Frontal cortex (tissue), 4 donors: ENCODE measurements at places on chromosomes 4 and X.
A peak's percentile ranks its signal among the peaks of the same experiment; 100 is the strongest.

- no peak for DNase-seq
Observed at GRCh38 chr4:129246145-129246544, 150.2 kb downstream of the C4orf33 start.

- DNase-seq, result no peak
Observed at GRCh38 chrX:130485870-130486269, 84.1 kb downstream of the RBMX2 start.

DNA sequence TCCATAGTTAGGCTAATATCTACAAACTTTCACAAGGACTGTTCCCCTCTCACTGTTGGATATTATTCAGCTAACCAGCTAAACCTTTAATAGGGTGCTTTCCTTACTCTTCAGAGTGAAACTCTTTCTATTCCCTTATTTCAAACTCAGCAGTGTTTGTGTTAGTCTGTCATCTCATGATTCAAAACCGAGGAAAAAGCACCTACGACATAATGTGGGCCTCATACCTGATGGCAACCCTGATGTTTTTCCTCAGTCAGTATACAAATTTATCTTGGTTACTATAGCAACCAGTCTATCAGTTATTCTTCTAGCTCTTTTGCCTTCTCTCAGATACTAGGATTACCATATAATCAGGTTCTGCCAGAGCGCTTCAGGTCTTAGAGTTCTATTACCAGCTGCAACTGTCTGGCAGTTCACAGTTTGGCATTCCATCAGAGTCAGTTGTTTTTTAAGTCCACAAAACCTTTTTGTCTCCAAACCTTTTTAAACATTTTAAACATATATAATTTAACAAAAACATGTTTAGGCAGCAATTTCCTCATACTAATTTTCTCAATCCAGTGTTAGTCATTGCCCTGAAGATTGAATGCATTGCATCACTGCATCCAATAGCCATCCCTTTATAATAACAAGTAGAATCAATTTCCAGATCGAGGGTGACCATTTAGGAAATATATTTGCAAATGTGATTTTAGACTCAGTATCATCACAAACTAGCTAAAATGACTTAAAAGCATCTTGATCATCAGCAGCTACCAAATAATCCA lies 7.4 kb downstream of the WDR44 start:
- no peak for DNase-seq

GRCh38 chr4:108488865-108489264 lies 131.5 kb upstream of the RPL34 start:
- no peak for DNase-seq

DNA sequence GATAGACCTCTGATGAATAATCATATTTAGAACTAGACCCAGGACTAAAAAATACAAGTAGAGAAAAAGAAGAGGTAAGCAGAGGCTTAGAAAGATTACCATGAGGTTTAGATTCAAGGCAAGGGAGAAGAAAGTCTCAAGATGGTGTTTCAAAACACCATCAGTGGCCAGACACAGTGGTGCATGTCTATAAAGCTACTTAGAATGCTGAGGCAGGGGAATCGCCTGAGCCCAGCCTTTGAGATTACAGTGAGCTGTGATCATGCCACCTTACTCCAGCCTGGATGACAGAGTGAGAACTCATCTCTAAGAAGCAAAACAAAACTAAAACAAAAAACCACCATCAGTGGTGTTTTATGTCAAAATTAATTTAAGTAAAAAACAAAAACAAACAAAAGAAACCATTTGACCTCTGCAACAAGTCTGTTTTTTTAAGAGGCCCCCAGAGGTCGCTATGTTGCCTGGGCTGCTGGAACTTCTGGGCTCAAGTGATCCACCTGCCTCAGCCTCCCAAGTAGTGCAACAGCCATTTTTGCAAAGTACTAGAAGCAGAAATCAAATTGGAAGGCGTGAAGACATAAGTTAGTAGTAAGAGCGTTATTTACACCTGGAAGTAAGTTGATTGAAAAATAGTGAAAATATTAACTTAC lies 784.3 kb downstream of the ADGRL3 start:
- DNase-seq, result no peak

GRCh38 chrX:50579955-50580354 lies 109.3 kb upstream of the DGKK start:
- DNase-seq, result no peak

GRCh38 chr4:114658179-114658578 lies 59.6 kb downstream of the UGT8 start:
- no peak for DNase-seq

GRCh38 chr4:185916683-185917082 lies 104.7 kb upstream of the SORBS2 start:
- DNase-seq, result no peak

DNA sequence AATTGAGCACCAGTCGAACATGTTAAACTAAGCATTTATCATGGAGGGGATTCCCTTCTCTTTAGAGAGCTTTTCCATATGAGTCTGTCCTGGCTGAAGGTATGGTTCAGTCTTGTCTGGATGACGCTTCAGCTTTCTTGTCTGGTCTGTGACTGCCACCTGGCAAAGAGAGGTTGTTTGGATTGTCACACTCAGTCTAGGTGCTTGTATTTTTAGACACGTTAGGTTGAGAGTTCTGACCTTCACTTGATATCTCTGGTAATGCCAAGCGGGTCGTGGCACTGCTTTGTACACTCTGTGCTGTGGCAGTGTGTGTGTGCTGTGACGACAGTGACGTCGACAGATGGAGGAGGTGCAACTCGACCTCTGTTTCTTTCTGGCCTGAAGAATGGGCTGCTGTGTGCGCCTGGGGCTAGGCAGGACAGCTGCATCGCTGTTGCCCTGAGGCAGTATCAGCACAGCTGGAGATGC lies 12.6 kb downstream of the NOCT start:
- DNase-seq, result peak; percentile 55

- DNase-seq, result no peak
Observed at GRCh38 chr4:23113104-23113503, 420.4 kb downstream of the GBA3 start.

- DNase-seq, result no peak
Observed at GRCh38 chr4:93201471-93202096, 627.0 kb upstream of the ATOH1 start.

DNA sequence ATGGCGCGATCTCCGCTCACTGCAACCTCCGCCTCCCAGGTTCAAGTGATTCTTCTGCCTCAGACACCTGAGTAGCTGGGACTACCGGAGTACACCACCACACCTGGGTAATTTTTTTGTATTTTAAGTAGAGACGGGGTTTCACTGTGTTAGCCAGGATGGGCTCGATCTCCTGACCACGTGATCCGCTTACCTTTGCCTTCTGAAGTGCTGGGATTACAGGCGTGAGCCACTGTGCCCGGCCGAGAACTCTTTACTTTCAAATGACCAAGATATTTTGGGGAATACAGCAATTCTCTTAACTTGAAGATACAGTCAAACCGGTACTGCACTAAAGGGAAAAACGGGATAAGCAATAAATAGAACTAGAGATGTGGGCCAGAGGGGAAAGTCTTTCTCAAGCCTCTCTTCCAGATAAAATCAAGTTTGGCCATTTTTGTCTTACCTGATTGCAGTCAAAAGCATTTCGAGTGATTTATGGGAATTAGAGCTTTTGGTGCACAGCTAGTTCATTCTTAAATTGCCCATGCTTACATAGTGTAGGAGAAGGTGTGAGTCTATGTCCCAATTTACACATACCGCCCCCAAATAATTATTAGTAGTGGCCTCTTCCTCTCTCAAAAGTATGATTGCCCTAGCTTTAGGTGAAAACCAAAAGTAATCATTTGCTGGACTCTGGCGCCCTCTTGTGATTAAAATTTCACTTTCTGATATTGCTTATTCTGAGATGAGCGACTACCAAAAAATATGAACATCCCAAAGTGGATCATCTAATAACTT lies 53.2 kb upstream of the ABCG2 start:
- DNase-seq, result peak; percentile 16

DNA sequence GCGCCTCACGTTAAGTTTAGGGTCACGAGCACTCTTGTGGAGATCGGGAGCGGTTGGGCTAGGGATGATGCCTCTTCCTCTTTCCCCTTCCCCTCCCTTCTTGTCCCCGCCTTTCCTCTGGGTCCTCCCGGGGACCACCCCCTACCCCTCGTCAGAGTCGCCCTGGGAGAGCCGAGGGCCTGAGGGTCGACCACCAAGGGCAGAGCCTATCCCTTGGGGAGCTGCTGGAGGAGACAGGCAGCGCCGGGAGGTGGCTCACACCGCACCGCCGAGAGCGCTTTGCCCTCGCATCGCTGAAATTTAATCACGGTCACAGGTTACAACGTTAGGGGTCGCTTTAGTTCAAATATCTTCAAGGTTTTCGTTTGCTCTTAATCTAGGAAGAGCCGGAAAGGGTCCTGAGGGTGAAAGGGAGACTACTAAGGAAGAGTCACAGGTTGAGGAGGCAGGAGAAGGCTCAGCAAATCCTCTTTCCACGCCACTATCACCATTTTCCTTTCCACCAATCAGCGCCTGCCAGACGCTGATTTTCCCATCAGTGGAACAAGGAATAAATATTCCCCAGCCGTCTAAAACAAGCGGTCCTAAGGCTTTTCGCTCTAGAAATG lies 528 bp upstream of the SNCA start:
- DNase-seq, result peak; percentile 29

DNA sequence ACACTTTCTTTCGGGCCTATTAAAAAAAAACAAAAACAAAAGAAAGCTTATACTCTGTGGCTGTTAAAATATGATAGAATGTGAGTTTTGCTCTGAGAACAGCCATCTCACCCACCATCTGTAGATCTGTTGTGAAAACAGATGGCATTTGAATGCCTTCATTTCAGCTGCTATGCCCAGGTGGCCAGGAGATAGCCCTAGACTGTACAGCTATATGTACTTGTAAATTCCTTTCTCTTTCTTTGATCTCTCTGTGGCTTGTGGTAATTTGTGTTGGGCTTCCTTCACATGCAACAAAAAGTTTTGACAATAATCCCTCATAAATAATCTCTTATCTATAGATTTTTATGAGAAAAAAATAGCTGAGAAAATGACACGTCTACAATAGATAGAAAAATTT lies 38.1 kb downstream of the PNPLA4 start:
- no peak for DNase-seq

- no peak for DNase-seq
Observed at GRCh38 chr4:79611026-79611425, 203.0 kb upstream of the GK2 start.

DNA sequence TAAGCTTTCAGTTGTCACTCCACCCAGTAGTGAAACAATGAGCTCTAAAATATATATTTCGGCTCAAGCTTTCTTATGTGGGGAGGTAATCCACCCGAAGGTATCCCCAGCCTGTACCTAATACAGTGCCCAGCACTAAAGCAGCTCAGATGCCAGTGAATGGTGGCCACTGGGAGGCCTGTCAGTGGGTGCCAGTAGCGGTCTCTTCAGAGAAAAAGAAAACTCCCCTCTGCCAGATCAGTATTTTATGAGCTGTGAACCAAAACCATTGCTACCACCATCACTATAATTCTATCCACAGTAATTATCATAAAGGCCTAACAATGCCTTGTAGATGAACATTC lies 835 bp upstream of the NFKB1 start:
- no peak for DNase-seq

GRCh38 chr4:31045724-31046318 lies 325.7 kb downstream of the PCDH7 start:
- DNase-seq, result no peak

DNA sequence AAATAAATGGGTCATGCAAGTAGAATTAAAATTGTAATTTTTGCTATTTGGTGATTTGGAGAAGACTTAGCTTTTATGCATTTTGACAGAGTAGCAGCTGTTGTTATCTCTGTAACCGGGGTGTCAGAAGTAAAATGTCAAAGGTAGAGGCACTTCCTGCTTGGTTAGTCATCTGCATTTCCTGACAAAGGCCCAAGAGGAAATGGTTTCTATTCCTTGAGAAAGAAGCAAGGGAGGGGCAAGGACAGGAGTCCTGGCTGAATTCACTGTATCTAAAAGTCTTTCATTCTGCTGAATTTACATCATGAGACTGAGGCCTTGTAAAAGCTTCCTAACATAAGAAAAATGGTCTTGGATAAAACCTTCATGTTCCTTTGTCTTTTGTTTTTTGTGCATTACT lies 550.9 kb upstream of the BOD1L1 start:
- no peak for DNase-seq

DNA sequence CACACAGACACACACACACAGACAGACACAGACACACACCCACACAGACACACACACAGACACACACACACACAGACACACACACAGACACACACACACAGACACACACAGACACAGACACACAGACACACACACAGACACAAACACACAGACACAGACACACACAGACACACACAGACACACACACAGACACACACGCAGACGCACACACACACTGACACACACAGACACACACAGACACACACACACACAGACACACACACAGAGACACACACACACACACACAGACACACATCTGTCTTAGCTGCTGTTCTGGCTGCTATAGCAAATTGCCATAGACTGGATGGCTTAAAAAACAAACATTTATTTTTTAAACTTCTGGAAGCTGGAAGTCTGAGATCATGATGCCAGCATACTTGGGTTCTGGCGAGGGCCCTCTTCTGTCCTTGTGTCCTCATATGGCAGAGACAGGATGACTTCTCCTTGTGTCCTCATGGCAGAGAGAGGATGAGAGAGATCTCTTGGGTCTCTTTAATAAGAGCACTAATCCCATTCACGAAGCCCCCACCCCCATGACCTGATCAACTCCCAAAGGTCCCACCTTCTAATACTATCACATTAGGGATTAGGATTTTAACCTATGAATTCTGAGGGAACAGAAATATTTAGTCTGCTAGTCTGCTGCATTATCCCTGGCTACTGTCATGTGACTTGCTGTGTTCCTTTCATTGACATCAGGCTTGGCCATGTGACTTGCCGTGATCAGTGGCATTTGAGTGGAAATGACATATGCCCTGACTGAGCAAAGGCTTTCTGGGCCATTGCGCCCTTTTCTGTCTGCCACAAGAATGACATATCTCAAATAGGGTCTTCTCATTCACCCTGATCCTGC lies 32.7 kb upstream of the RASGEF1B start:
- DNase-seq, result no peak

- DNase-seq, result no peak
Observed at GRCh38 chrX:20364238-20364637, 97.5 kb upstream of the RPS6KA3 start.

DNA sequence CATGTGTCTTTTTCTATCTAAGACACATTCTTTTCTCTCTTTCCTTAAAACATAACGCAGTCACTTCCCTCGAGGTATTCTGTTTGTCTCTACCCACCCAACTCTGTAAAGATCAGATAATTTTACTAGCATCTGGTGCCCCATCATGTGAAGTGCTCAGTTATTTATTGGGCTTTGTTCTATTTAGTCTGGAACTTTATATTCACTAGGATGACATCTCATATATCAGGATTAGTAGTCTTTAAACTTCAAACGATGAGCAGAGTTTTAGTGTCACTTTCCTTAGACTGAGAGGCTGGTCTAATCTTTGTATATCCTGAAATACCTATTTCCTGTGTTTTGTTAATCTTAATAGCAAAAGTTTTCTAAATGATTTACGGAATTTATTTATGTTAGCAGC lies 445.5 kb upstream of the NDST3 start:
- DNase-seq, result no peak
